ENCODE measurements at places on chromosomes 1 and 21.

DNA sequence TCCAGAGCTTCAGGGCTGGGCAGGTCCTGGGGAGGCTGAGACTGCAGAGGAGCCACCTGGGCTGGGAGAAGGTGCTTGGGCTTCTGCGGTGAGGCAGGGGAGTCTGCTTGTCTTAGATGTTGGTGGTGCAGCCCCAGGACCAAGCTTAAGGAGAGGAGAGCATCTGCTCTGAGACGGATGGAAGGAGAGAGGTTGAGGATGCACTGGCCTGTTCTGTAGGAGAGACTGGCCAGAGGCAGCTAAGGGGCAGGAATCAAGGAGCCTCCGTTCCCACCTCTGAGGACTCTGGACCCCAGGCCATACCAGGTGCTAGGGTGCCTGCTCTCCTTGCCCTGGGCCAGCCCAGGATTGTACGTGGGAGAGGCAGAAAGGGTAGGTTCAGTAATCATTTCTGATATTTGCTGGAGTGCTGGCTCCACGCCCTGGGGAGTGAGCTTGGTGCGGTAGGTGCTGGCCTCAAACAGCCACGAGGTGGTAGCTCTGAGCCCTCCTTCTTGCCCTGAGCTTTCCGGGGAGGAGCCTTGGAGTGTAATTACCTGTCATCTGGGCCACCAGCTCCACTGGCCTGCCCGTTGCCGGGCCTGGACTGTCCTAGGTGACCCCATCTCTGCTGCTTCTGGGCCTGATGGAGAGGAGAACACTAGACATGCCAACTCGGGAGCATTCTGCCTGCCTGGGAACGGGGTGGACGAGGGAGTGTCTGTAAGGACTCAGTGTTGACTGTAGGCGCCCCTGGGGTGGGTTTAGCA, 9.3 kb downstream of the MYBPH start:
- no peak for DNase-seq

GRCh38 chr1:114130846-114131525, 22.7 kb downstream of the SYT6 start:
- no peak for DNase-seq

DNA sequence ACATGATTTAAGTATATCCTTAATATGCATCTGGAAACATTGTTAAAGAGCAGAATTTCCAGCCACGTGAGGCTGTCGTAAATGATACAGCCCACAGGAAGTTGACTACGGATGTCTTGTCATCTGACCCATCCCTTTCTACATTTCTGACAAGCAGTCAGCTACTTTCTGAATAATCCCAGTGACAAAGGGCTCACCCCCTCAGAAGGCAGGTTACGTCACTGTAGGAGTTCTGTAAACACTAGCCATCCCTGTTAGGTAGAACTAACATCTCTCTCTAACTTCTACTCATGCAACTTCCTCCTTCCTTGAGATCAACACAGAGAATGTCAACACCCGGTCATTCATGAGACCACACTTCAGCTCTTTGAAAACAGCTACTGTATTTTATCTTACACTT, 259.2 kb downstream of the GREM2 start:
- no peak for DNase-seq

GRCh38 chr1:32869923-32870614, 643 bp downstream of the FNDC5 start:
- no peak for DNase-seq

DNA sequence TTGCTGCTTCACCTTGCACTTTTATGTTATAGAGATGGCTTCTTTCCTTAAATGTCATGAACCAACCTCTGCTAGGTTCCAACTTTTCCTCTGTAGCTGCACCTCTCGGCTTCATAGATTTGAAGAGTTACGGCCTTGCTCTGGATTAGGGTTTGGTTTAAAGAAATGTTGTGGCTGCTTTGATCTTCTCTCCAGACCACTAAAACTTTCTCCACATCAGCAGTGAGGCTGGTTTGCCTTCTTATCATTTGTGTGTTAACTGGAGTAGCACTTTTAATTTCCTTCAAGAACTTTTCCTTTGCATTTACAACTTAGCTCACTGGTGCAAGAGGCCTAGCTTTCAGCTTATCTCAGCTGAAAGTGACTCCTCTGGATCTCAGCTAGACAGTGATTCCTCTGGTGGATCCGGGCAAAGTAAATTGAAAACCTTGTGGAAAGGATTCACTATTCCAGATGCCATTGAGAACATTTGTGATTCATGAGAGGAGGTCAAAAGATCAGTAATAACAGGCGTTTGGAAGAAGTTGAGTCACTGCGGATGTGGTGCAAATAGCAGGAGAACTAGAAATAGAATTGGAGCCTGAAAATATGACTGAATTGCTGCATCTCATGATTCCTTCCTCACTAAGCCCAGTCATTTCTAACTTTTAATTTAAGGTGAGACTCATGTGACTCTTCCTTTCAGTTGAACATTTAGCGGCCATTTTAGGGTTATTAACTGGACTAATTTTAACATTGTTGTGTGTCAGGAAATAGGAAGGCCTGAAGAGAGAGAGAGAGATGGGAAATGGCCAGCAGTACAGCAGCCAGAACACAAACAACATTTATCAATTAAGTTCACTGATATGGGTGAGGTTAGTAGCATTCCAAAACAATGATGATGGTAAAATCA, 16.2 kb upstream of the RGS1 start:
- peak; percentile 47 for DNase-seq

DNA sequence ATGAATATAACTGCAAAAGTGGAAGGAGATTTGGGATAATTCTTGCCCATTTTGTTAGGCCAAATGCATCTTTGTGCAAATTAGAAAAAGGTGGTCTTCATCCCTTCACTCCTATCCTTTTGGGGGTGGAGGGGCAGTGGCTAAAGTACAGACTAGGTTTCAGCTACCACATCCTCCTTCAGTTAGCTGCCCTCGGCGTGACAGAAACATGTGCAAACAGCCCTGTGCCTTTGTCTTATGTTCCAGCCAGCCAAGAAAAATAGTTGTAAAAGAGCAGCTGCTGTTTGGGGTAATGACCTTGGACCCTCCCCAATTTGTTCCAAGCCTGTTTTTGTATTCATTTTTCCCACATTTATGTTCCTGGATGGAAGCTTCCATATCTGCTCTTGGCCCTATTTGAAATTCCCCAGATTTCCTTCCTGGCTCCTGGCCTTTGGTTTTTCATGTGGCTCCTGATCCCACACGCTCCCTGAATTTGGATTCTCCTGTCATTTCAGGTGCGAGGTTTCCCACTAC, 8.3 kb upstream of the LGALS8 start:
- no peak for DNase-seq

DNA sequence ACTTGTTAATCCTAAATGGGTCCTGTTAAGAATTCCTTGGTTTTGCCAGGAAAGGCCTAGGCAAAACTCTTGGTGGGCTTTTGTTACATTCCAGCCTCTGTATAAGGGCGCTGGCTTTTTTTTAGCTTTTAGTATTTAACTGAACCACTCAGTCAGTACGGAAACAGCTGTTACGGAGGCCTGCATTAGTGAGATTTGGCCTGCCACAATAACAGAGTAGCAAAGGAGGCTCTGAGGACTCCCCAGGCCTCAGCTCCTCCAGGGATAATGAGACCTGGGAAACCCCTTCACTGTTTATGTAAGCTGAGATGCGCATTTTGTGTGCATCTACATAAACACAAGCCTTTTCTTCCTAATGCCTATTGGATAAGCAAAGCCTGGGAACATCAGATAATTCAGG, 210.2 kb downstream of the APP start:
- DNase-seq: no peak

- no peak for DNase-seq
Measured at GRCh38 chr21:26969971-26970725, 3.3 kb upstream of the ADAMTS5 start.

GRCh38 chr1:45014321-45015028, 2.4 kb downstream of the UROD start:
- DNase-seq: no peak

- no peak for DNase-seq
Measured at GRCh38 chr1:3531928-3532327, 77.5 kb downstream of the ARHGEF16 start.

- no peak for DNase-seq
Measured at GRCh38 chr1:4851385-4852065, 197.1 kb downstream of the AJAP1 start.
